ENCODE measurements at places on chromosomes 2 and 18.

DNA sequence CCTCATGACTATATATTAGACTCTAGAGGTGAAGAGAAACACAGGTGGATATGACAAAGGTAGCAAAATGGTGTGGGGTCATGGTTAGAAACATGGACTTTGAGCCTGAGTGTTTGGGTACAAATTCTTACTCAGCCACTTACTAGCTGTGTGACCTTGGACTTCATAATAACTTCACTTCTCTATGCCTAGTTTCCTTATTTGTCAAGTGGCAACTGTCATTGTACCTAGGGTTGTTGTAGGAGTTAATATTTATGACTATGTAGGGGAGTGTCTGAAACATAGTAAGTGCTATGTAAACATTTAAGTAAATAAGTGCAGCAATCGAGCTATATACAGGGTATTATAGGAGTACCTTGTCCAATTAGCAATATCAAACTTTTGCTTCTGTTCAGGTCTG lies 49.7 kb upstream of the RAPH1 start:
- DNase-seq = no peak

- no peak for DNase-seq
These were observed 782.6 kb upstream of the ID2 start for GRCh38 chr2:7899241-7899640.

DNA sequence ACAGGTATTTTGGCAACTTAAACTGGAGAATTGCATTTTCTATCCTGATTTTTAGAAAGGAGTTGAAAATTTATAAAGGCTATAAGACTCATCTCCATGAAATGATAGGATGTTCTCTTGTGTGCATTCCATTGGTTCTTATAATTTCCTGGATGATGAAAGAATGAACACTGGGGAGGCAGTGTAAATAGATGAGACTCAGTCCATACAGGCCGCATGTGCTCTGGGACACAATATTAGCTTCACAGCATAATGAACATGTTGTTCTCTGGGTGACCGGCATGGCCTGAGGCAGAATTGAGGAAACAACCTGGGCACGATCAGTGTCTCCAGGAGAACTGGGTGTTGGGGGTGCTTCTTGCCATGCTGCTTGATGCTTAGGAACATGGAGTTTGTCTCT lies 38.8 kb downstream of the AOX1 start:
- DNase-seq = no peak

- DNase-seq = no peak
These were observed 129.2 kb downstream of the AQP4 start for GRCh38 chr18:26736301-26736700.

- DNase-seq = no peak
These were observed 32.8 kb upstream of the IL1B start for GRCh38 chr2:112869258-112869842.

- DNase-seq = no peak
These were observed 32.5 kb downstream of the PREPL start for GRCh38 chr2:44328750-44329149.

- DNase-seq = no peak
These were observed 4.3 kb upstream of the SPATA3 start for GRCh38 chr2:230991598-230991997.

DNA sequence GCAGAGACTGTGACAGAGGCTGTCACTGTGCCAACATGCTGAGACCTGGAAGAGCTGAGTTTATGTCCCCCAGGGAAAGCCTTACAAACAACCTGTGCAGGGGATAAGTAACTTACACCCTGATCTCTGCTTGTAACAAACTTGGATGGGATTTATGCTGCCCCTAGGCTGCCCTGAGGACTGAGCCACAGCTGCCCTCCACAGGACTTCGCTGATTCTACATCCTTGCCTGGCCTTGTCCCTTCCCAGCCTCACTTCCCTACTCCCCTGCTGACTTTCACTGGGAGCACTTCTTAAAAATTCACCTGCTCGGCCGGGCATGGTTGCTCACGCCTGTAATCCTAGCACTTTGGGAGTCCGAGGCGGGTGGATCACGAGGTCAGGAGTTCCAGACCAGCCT lies 45.9 kb upstream of the ASAP2 start:
- DNase-seq = no peak

- no peak for DNase-seq
These were observed 484.7 kb upstream of the NRXN1 start for GRCh38 chr2:51516667-51517066.

DNA sequence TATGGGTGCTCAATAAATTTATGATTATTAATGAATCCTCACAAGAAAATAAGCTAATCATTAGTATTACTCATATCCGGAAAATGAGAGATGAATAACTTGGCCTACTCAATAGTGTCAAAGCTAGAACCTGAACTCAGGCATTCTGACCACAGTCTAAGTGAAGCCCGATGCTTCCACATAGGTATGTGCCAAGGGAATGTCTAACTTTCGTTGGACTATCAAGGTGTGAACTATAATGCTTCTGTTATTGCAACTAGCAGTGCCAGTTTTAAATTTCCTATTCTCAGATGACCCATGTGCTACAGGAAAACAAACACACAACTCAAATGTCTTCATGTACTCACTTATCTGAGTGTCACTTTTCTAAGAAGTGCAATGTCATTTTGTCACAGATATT lies 1.8 kb downstream of the BARD1 start:
- DNase-seq = no peak

DNA sequence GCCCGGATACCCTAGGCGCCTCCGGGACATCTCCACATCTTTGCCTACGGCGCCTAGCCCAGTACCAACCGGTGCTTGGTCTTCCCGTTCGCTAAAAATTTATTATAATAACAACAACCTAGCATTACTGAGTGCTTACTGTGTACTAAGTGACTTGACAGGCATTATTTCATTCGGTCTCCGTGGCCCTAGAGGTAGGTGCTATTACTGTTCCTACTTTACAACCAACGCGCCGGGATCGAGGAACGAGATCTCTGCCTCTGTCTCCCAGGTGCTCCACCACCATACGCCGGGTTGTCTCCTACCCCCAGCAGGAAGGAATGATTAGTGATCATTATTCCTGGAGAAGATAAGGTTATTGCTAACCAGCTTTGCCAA lies 657 bp upstream of the BIN1 start:
- DNase-seq = no peak

GRCh38 chr2:112121682-112122254 lies 16.4 kb upstream of the FBLN7 start:
- peak; percentile 13 for DNase-seq

GRCh38 chr2:120600335-120600734 lies 135.3 kb upstream of the GLI2 start:
- no peak for DNase-seq

GRCh38 chr2:30990671-30991070 lies 147.6 kb downstream of the GALNT14 start:
- DNase-seq = no peak

DNA sequence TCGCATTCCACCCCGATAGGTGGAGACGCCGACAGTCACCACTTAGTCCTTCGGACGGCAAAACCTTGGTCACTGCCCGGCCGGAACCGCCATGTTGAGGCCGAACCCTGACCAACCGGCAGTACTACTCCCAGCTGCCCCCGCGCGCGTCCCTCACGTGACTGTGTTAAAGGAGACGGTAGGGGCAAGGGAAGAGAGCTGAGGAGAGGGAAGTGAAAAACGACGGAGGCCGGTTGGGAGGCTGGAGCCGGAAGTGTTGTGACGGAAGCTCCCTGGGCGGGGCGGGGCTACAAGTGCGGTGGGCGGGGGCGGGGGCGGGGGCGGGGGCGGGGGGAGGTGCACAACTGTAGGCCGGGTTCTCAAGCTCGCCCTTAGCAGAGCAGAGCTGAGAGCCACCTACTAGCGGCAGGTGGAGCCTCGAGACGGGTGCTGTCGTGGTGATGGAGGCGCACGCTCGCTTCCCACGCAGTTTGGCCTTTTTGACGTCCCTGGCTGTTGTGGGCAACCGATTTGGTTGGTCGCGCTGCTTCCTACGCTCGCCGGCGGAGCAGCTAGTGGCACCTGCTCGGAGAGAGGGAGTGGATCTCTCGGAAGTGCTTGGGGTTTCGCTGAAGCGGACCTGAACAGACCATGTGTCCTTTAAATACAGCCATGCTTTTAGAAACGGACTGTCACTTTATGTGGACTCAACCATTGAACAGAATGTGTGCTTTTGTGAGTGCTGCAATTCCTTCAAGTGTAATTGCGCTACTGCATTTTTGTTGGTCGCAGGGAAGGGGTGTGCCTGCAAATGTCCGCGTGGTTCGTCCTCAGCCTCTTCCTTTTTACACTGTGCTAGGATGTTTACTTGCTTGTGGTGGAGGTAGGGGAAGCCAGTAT lies at the start of gene TRAPPC8:
Gene TRAPPC8, minus strand, starts transcription at position 130 of the 879 bp plus-strand sequence. CDS start 364 bp downstream, outside the sequence.
- peak; percentile 99 for DNase-seq
